ENCODE measurements at places on chromosomes 5 and 9.

GRCh38 chr5:41707853-41708603 is 162.2 kb downstream of the OXCT1 start:
- peak; percentile 35 for DNase-seq

- DNase-seq: no peak
Measured at GRCh38 chr5:98767581-98767980, 5.9 kb upstream of the RGMB start.

DNA sequence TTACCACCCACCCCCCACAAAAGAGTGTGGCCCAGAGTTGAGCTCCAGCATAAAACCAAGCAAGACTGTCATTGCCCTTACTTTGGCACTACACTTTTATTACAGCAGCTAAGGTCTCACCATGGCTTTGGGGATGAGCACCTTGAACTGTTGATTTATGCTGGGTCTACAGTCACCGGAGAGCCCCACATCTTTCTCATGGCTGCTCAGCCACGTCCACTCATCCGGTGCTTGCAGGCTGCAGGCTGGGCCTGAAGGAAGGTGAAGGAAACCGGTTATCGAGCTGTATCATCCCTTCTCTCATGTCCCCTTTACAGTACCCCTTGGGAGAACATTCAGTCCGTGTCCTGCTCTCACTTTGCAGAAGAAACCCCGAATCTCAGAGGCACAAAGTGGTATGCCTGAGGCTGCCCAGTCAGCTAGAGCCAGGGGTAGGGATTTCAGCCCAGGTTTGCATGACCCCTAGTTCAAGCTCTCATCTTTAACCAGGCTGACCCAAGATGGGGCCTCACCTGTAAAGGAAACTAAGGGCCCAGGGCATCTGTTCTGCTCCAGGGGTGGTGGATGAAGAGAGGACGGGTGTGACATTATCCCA is 11.6 kb downstream of the TMOD1 start:
- DNase-seq: no peak

- no peak for DNase-seq
Measured at GRCh38 chr5:68482199-68482598, 266.6 kb downstream of the PIK3R1 start.

GRCh38 chr9:74960561-74960960 is 7.8 kb upstream of the C9orf40 start:
- DNase-seq: no peak

DNA sequence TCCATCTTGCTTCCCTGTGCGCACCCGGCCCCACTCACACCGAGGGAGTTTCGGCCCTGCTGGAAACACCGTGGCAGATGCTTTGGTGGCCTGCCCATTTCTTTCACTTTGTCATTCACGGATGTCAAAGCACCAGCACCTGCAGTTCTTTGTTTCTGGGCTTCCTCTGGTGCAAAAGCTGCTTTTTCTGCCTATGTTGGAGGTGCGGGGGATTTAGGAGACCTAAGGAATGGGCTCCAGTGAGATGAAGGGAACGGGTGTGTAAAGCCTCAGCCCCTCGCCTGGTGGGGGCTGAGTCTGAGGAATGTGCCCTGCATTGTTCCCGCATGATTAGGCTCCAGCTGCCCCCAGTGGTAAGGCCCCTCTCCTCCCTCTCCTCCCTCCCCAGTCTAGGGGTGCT is 62.3 kb downstream of the THBS4 start:
- DNase-seq: no peak

DNA sequence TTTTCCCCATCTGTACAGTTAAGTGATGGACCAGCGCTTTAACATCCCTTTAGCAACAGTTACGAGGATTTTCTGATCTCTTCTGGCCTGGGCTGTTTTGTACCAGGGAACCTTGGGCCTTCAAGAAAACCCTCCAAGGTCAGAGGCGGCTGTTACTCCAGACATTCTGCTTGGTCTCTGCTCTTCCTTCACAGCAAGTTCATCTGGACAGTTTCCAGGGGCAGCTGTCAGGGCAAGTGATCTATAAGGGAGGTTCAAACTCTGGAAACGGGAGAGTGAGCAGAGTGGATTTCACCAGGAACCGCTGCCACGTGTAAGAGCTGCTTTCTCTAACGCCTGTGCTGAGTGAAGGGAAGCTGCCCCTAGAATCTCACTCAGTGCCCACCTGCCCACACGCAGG is 36.7 kb downstream of the ZNF618 start:
- DNase-seq: peak; percentile 33

DNA sequence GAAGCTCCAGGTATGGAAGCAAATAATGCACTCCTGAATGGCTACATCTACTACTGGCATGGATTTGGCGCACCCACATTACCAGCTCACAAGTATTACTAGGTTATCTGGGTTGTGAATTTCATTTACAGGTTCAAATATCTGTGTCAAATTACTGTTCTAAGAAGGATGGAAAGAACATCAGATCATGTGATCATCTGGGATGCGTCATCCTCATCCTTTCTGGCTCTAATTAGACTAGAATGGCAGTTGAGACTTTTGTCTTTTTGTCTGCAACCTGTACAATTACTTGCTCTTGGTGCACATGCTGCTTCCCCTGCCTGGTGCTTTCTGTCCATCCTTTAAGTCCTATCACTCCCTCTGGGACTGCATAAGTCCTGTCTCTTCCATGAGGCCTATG is 64.1 kb downstream of the PJA2 start:
- peak; percentile 51 for DNase-seq

DNA sequence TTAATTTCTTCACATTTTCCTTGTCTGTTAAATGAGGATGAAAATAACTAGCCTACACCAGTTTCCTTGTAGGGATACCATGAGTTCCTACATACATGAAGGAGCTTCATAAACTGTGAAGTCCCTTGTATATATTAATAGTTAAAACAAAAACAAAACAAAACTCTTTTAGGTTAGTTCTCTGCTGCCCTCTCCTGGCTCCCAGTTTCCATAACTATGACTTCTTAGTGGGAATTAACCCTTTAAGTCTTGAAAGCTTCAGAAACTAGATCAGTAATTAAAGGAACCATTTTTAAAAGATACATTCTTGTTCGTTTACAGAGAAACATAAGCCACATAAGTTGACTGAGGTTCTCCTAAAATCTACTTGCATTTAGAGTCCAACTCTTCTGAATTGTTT is 500.0 kb upstream of the C9orf72 start:
- DNase-seq: no peak

GRCh38 chr5:172806897-172807672 is 27.0 kb upstream of the ERGIC1 start:
- peak; percentile 21 for DNase-seq

DNA sequence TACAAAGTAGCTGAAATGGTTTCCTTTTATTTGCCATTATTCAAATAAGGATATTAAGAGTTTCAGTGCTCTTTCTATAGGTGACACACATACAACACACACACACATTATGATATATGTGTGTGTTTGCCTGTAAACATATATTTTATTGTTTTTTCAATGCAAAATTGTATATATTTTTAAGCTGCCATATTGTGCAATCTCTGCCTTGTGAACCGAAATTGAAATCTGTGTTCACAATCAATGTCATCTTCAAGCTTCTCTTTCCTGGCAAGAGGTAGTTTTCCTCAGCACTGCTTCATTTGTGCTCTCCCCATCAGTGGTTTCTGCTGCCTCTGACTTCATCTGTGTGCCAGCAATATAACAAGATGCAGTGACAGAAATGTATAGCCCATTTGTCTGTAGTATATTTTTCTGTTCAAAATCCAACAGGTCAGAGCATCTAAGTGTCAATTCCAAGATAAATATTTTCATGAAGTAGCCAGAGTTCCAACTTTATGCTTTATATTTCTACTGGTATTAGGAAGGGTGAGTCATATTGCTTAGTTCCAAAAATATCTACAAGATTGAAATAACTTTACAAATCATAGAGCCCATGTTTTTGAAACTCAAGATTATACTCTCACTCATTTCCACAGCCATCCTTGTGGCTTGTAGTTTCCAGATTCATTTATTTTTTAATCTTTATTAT is 1704.8 kb upstream of the CDH9 start:
- no peak for DNase-seq

DNA sequence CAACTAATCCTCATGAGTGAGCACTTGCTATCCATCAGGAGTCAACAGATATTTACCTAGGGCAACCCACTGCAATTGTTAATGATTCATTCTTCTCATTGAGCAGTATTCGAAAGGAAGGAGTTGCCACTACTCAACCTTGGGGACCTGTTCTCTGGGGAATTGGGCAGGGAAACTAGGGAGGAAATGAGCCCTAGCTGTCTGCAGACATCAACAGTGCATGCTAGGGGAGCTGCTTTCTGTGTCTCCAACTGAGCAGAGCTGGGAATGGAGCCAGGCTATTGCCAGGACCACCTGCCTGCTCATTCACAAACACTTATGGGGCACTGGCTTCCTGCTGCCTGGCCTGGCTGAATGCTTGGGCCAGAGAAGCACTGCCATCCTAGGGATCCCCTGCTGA is 183.4 kb downstream of the TMEM38B start:
- no peak for DNase-seq

DNA sequence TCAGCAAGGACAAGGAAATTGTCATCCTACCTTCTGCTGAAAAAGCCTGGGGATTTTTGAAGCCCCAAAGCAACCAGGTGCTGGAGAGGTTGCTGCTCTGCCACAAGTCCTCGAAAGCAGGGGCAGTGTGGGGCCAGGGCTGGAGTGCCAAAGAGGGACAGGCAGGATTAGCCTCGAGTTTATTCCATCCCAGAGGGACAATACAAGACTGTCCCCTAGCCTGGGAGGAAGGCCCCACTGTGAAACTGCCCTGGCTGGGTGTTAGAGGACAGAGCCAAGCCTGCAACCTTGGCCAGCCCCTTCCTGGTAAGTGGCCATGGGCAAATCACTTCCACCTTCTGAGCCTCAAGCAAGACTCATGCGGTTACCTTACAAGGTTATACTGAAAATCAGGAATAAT is 55.1 kb downstream of the WHRN start:
- DNase-seq: no peak

GRCh38 chr5:150155258-150156026 is at the start of gene PDGFRB:
Gene PDGFRB (minus strand): TSS chr5:150155845. CDS start chr5:150137047, 18,798 bp downstream.
- peak; percentile 85 for DNase-seq

DNA sequence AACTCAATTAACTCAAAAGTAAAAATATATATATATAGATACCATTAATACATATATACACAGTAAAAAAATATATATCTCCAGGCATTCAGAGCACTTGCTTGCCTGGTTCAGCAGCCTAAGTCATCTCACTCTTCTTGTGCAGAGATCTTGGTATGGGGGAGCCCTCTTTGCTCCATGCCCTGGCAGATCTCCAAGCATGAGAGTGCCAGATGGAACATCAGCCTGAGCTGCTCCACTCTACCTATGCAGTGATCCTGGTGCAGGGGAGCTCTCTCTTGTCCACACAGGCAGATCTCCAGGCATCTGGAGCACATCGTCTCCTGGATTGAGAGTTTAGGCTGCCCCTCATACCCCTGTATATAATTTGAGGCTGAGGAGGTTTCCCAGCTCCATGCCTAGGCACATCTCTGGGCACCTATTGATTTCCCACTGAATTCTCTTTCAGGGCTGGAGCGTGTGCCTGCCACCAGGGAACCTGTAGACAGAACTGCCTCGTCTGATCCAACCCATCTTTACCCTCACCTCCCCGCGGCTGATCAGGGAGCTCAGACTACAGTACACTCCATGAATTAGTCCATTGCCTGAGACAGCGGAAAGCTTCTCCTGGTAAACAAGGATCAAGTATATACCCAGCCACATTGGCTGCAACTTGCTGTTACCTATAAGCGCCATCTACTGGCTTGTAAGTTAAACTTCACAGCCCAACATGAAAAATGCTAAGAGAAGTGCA is 342.4 kb upstream of the GRIA1 start:
- DNase-seq: peak; percentile 42

DNA sequence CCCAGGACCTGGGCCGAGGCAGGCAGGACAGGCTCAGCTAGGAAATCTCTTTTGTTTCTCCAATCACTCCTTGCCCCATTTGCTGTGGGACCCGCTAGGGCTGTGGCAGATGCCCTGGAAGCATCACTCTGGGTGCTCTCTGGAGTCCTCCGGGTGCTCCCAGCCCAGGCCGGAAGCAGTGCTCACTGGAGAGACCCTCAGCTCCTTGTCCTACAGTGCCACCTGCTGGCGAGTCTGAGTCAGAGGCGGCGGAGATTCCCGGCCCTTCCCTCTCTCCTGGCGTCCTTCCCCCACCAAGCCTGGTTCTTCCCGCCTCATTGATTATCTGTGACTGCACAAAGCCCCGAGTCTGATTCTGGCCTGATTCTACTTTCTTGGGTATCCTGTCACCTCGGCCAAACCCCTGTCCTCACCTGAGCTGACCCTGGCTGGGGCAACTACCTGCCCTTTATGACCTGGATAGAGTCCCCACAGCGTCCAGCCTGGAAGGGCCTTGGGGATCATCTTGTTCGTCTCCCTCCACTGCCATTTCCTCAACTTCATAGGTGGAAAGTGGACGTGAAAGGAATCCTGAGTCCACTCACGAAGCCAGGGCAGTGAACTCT is 7.3 kb upstream of the BARHL1 start:
- peak; percentile 83 for DNase-seq

GRCh38 chr5:103358305-103358995 is 99.9 kb downstream of the MACIR start:
- DNase-seq: no peak

- DNase-seq: no peak
Measured at GRCh38 chr5:163565492-163565891, 60.1 kb downstream of the MAT2B start.

- no peak for DNase-seq
Measured at GRCh38 chr5:129760636-129761325, 12.9 kb downstream of the MINAR2 start.

GRCh38 chr9:21281275-21281674 is 23.8 kb downstream of the IFNA5 start:
- DNase-seq: no peak

DNA sequence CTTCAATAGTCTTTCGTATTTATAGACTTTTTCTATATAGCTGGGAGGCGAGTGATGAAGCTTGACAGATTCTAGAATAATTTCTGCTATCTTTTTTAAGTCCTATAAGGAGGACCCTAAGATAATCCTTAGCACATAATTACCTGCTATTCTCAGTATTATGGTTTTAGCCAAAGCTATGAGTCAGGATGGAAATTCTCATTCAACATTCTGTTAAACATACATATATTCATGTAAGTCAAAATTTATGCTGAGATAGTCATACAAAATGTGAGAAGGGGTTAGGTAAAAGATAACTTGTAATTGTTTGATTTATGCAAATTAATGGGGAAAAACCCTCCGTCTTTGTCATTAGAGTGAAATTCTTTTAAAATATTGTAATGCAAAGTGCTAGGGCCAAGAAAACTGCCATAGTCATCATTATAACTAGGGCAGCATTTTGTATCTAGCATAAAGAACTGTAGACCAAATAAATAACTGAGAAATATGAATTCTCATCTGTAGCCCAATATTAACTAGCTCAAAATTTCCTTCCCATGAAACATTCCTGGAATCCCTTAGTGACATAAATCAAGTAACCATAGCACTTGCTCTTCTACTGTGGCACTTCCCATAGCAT is 118.5 kb downstream of the MRPS30 start:
- no peak for DNase-seq

GRCh38 chr5:42377496-42377895 is 45.7 kb upstream of the GHR start:
- no peak for DNase-seq
